ENCODE measurements at places on chromosomes 1 and 21. TPM values are rescaled to one million over a fixed set of nuclear protein-coding genes. Genes with fewer than 3 reads are reported as not detected.

Gene WNT2B
- total RNA-seq = 0.74 TPM

Gene PTPRF
- total RNA-seq = 56.8 TPM

Gene KPRP
- total RNA-seq = not detected

Gene AVPR1B
- total RNA-seq = not detected
